ENCODE measurements at places on chromosomes 6 and 20.
A peak's percentile ranks its signal among the peaks of the same experiment; 100 is the strongest.

DNA sequence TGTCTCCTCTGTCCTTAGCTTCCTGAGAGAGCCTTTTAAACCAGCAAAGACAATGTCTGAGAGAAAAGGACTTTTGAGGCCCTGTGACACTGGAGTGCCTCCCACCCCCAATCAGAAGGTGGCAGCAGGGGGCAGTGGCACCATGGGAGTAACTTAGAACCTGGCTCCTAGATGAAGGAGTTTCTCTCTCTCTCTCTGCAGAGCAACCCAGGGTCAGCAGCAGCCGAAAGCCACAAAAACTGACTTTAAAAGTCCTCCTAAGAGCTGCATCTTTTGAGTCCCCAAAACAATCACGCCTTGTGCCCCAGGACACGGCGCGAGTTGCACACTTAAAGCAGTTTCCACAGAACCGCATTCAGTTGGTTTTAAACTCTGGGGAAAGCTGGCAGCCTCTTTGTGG lies 5.3 kb upstream of the TCP11 start:
- DNase-seq: peak; percentile 38

GRCh38 chr6:7628479-7628878 lies 38.5 kb downstream of the SNRNP48 start:
- no peak for DNase-seq

DNA sequence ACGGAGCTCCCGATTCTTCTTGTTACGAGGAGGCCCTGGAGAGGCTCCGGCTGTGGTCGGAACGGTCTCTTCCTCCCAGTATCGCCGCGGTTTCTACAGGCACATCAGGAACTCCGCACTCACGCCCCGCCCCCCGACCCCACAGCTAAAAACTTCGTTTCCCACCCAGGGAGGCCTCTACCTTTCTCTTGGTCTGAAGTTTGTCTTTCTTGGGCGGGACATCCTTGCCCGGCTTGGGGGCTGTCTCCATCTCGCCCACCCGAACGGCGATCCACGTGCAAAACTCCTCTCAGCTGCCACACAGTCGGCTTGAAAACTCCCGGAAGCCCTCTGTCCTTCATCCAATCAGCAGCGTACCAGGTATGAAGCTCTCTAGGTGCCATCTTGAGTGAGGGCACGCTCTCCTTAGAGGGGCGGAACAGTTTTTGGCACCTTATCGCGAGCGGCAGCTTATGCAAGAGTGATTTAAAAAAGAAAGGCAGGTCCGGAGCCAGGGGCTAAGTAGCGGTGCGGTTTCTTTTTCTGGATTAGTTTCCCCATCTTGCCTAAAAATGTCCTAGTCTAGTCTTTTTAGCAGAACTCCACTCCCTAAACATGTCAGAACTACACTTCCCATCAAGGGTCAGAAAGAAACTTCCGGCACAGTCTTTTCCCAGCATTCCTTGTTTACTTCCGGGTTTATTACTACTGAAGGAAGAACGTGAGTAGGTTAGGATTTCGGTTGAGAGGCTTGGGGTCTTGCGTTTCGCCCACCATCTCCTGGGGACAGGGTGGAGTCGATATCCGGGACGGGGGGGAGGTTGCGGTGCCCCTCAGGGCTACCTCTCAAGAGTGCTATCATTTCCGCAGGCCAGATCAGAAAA lies at the start of the genes PFDN6 and WDR46:
Gene PFDN6 (plus strand): TSS at position 681 of the 863 bp plus-strand sequence. CDS start 256 bp downstream, outside the sequence.
Gene WDR46 (minus strand): TSS at position 319 of the 863 bp plus-strand sequence. CDS start 69 bp downstream, at position 250.
- DNase-seq: peak; percentile 75

DNA sequence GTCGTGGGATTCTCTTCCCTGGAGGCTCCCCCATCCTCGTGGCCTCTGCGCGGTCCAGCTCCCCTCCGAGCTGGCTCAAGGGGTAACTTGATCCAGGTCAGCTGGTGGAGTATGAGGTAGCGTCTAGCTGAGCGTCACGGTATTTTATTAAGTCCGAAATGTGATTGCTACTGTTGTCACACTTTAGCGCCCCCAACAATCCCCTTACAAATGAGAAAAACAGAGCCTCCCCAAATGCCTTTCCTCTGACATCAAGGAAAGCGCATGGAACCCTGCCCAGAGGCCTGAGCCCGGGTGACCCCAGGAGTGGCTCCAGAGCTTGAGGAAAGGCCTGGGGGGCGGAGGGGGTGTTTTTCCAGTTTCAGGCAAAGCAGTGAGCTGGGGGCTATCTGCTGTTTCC lies 192.4 kb downstream of the ZMYND8 start:
- no peak for DNase-seq

DNA sequence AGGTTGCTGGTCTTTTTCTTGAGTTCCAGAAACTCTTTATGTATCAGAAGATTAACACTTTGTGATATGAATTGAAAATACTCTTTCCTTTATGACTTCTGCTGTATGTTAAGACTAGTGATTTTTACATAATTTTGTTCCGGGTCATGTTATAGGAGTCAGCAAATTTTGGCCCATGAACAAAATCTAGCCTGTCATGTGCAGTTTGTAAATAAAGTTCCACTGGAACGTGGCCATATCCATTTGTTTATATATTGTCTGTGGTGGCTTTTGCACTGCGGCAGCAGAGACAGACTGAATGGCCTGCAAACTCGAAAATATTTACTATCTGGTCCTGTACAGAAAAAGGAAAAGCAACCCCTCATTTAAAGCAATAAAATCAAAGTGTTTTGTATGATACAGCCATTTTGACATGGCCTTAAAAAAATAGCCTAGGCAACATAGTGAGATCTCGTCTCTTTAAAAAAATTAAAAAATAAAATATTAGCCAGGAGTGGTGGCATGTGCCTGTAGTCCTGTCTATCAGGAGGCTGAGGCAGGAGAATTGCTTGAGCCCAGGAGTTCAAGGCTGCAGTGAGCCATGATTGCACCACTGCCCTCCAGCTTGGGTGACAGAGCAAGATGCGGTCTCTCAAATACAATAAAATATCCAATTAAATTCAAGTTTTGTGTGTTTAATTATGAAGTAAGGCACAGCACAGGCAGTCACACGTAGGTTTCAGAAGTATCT lies 36.9 kb downstream of the SNX9 start:
- DNase-seq: no peak

GRCh38 chr20:58483470-58483869 lies 31.7 kb downstream of the APCDD1L start:
- DNase-seq: no peak

GRCh38 chr20:61619751-61620150 lies 367.7 kb downstream of the CDH4 start:
- DNase-seq: no peak

DNA sequence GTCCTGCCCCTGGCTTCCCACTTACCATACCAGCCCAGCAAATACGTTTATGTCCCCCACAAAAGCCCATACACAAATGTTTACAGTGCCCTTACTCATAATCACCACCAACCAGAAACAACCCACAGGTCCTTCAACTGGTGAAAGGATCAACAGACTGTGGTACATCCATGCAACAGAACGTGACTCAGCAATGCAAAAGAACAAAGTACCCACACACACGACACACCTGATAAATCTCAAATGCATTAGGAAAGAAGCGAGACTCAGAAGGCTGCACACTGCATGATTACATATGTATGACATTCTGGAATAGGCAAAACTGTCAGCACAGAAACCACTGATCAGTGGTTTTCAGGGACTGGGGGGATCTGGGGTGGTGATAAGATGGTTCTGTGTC lies 20.5 kb downstream of the NCR2 start:
- no peak for DNase-seq

- DNase-seq: no peak
These were observed 17.7 kb downstream of the TPBG start for GRCh38 chr6:82381278-82381677.

- no peak for DNase-seq
These were observed 10.2 kb downstream of the DDX27 start for GRCh38 chr20:49229381-49229780.

DNA sequence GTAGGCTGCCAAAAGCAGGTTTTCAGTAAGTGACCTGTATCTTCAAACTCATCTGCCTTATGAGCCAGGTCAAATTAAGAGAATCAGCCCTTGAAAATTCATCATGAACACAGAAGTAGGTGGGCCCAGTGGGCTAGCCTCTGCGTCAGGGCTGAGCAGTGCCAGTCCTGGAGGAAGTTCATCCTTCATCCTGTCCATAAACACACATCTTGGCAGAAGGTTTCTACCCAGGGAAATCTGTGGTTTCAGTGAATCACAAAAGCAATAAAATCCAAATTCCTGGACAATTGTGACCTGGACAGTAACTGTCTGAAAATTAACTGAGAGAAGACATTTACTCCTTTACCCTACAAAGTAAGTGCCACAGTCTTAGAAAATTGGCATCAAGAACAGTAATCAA lies 72.4 kb downstream of the ATG5 start:
- no peak for DNase-seq

- peak; percentile 69 for DNase-seq
These were observed 36.3 kb upstream of the VEGFA start for GRCh38 chr6:43733471-43734293.

DNA sequence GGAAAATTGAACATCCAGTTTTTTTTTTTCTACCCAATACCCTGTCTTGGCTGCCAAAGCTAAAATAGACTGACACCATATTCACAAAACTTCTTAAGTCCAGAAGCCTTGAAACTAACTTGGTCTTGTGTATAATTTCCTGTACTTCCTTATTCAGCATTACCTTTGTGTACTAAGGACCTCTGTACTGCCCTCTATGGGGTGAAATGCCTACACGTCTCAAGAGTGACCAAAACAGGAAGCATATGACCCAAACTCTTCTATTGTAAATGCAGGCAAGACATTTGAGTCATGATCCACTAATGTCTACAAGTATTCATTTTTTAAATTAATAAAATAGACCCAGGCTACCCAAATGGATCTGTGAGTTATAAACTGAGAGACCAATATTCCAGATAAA lies 50.4 kb downstream of the HMGCLL1 start:
- no peak for DNase-seq

DNA sequence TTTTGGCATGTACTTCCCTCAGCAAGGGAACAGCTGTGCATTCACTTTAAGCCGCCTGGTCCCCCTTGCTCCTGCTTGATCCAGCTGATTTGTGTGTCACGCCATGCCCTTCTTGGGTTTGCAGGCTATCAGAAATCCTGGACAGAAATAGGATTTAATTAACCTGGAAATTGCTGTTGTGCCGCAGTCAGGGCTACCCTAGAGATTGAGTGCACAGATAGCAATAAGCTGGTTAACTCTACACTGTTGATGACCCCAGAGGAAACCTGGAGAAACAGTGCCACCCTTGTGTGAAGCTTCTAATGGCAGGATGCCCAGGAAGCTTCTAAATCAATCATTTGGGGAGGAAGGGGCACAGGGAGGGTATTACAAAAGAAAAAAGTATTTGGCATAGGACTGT lies 199.0 kb downstream of the JARID2 start:
- no peak for DNase-seq

GRCh38 chr6:150156460-150156859 lies 13.6 kb downstream of the PPP1R14C start:
- DNase-seq: no peak

GRCh38 chr20:51440589-51440988 lies 101.9 kb downstream of the NFATC2 start:
- DNase-seq: no peak

DNA sequence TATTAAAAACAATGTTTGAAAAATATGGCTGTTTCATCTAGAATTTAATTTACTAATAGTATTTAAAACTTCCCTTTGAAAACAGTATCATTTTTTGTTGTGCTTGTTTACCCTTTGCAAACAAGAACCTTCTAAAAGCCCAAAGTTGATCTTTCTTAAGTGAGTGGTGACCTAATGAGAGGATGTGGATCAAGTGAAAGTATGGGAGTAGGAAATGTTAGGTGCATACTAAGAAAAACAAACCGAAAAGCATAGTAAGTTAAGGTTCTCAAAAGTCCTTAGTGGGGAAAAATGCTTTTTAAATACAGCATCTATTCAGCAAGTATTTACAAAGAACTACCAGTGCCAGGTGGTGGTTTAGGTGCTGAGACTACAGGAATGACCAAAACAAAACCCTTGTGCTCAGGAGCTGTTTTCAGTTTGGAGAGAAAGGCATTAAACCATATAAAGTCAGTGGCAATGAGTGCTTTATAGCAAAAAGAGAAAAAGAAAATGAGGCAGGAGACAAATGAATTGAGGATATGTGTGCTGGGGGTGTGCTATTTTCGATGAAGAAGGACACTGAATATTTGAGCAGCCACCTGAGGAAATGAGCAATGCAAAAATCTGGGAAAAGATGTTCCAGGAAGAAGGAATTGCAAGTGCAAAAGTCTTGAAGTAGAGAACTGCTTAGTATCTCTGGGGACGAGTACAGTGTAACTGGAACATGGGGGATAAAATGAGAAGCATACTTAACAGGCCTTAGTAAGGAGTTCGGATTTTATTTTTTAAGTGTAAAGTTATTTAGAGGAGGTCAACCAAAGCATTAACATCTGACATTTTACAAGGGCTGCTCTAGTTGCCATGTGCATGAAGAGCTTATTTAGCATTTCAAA lies 24.0 kb downstream of the RNF146 start:
- no peak for DNase-seq

DNA sequence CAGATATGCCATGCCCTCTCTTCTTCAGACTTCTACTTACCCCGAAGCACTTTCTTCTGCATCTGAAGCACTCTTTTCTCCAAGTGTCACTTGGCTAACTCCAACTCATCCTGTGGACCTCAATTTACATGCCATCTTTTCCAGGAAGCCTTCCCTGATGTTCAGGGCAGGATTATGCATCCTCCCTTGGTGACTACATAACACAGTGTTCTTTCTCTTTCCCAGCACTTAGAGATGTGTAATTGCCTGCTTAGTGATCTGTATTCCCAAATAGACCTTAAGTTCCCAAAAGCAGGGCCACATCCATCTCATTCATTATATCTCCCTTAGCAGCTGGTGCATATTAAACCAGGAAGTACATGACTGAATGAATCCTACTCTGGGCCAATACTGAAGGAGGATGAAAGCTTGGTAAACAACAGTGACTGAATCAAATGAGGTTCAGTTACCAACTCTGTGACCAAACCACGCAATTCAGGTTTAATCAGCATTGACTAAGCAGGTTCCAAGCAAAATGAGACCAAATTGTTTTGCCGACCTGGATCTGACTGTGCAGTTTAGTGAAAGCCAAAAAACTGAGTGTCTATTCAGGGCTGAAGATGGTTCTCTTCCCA lies 121.4 kb upstream of the TCF21 start:
- DNase-seq: no peak

- peak; percentile 43 for DNase-seq
These were observed 21.1 kb downstream of the SESN1 start for GRCh38 chr6:109073344-109074132.

- no peak for DNase-seq
These were observed 41.5 kb upstream of the SRF start for GRCh38 chr6:43129434-43130194.

GRCh38 chr6:135170238-135170637 lies 10.9 kb upstream of the MYB start:
- DNase-seq: no peak

DNA sequence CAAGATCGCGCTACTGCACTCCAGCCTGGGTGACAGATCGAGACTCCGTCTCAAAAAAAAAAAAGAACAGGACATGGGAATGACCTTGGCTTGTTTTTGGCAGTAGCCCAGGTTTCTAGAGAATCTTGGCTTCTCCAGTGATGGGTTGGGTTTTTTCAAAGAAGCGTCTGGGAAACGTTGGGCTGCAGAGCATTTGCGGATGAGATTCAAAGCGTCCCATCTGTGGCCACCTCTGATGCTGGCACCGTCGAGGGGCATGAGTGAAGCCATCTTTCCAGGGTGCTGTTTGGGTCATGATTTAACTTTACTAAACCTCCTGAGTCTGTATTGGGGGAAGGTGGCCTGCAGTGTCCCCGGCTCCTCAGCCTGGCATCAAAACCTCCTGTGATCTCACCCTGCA lies 43.2 kb upstream of the SRF start:
- no peak for DNase-seq

Data from activated naive CD8-positive, alpha-beta T cell treated with anti-CD3 and anti-CD28 coated beads, Interleukin-2, amount 50 U/mL, for 24 hours (primary cell).